Colonic mucosa (tissue), 4 donors: ENCODE measurements at places on chromosomes 3 and 15. TPM values are rescaled to one million over a fixed set of nuclear protein-coding genes. Genes with fewer than 3 reads are reported as not detected.

DNA sequence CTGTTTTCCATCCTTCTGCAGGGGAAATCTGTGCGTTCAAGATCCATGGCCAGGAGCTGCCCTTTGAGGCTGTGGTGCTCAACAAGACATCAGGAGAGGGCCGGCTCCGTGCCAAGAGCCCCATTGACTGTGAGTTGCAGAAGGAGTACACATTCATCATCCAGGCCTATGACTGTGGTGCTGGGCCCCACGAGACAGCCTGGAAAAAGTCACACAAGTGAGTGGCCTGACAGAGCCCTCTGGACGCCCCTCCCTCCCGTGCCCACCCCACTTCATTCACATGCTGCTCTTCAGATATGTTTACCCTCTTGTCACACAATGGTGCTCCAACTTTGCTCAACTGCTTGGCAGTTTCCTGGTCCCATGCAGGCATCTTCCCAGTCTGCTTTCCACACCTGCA lies 274.3 kb upstream of the TRIM42 start:
- no peak overlapping the region for H3K4me3 ChIP-seq
- DNase-seq = no peak
- no peaks in the 10 kb centered on the region for H3K36me3 ChIP-seq
- no peaks in the 10 kb centered on the region for H3K4me1 ChIP-seq
- no peaks in the 10 kb centered on the region for H3K27me3 ChIP-seq
- H3K27ac ChIP-seq = no peak overlapping the region

- H3K36me3 ChIP-seq = no peaks in the 10 kb centered on the region
- peaks cover 16% of the 10 kb centered on the region for H3K4me1 ChIP-seq
- H3K4me3 ChIP-seq = peak overlapping the region; percentile 88
- no peaks in the 10 kb centered on the region for H3K27me3 ChIP-seq
- H3K27ac ChIP-seq = peak overlapping the region; percentile 24
These were observed 3.0 kb downstream of the KLF13 start for GRCh38 chr15:31329640-31330010.

- DNase-seq = no peak
- H3K27ac ChIP-seq = no peak overlapping the region
- no peaks in the 10 kb centered on the region for H3K36me3 ChIP-seq
- no peak overlapping the region for H3K4me3 ChIP-seq
- no peaks in the 10 kb centered on the region for H3K27me3 ChIP-seq
These were observed 226.7 kb downstream of the ZMAT3 start for GRCh38 chr3:178844916-178845315.

DNA sequence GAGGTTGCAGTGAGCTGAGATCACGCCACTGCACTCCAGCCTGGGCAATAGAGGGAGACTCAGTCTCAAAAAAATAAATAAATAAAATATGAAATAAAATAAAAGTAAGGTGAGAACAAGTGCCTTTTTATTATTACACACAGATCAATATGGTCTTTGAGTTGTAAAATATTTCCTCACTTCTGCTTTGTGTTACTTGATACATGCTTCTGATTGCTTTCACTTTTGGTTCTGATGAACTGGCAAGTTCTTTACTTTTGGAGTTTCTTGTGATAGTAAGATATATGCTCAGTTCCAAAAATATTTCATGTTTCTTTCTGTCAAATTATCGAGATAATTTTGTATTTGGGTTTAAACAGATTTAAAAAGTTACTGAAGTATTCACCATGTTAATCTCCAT lies 16.6 kb upstream of the GYG1 start:
- DNase-seq = no peak
- H3K27ac ChIP-seq = no peak overlapping the region
- H3K36me3 ChIP-seq = no peaks in the 10 kb centered on the region
- H3K27me3 ChIP-seq = no peaks in the 10 kb centered on the region
- H3K4me3 ChIP-seq = no peak overlapping the region

- no peak overlapping the region for H3K4me3 ChIP-seq
- no peaks in the 10 kb centered on the region for H3K27me3 ChIP-seq
- no peaks in the 10 kb centered on the region for H3K36me3 ChIP-seq
- H3K4me1 ChIP-seq = no peaks in the 10 kb centered on the region
- H3K27ac ChIP-seq = no peak overlapping the region
- no peak for DNase-seq
These were observed 332.9 kb downstream of the ROBO2 start for GRCh38 chr3:77372634-77373346.

GRCh38 chr3:30135190-30135589 lies 471.2 kb upstream of the TGFBR2 start:
- H3K27me3 ChIP-seq = no peaks in the 10 kb centered on the region
- no peaks in the 10 kb centered on the region for H3K4me1 ChIP-seq
- H3K27ac ChIP-seq = no peak overlapping the region
- H3K4me3 ChIP-seq = no peak overlapping the region
- DNase-seq = no peak

GRCh38 chr15:76514282-76514681 lies 177.7 kb downstream of the ISL2 start:
- H3K4me3 ChIP-seq = no peak overlapping the region
- H3K27me3 ChIP-seq = no peaks in the 10 kb centered on the region
- H3K36me3 ChIP-seq = no peaks in the 10 kb centered on the region
- no peaks in the 10 kb centered on the region for H3K4me1 ChIP-seq
- no peak for DNase-seq

- DNase-seq = no peak
- no peaks in the 10 kb centered on the region for H3K4me1 ChIP-seq
- no peak overlapping the region for H3K27ac ChIP-seq
- H3K27me3 ChIP-seq = no peaks in the 10 kb centered on the region
- no peaks in the 10 kb centered on the region for H3K36me3 ChIP-seq
These were observed 21.8 kb upstream of the TRH start for GRCh38 chr3:129952556-129953355.

DNA sequence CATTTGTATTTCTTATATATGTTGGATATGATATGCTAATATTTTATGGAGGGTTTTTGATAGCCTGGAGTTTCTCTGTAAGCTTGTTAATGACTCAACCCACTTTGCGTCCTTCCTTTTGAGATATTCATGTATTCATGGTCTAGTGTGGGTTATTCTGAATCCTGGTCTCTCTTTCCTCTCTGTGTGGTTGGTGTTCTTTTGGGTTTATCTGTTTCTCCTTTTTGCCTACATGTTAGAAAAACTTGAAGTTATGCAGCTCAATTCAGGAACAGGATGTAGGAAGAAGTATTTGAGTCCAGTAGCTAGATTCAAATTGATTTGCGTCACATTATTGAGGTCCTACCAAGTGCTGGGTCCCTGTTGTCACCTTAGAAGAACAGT lies 28.1 kb downstream of the CMTM7 start:
- no peak overlapping the region for H3K4me3 ChIP-seq
- no peak for DNase-seq
- H3K27ac ChIP-seq = peak overlapping the region; percentile 31
- no peaks in the 10 kb centered on the region for H3K36me3 ChIP-seq
- H3K27me3 ChIP-seq = no peaks in the 10 kb centered on the region

GRCh38 chr3:35544976-35545375 lies 94.3 kb upstream of the ARPP21 start:
- no peak for DNase-seq
- no peak overlapping the region for H3K27ac ChIP-seq
- no peaks in the 10 kb centered on the region for H3K36me3 ChIP-seq

GRCh38 chr3:152830245-152830644 lies 4.7 kb upstream of the P2RY1 start:
- H3K4me1 ChIP-seq = no peaks in the 10 kb centered on the region
- no peak overlapping the region for H3K27ac ChIP-seq
- no peaks in the 10 kb centered on the region for H3K27me3 ChIP-seq
- no peaks in the 10 kb centered on the region for H3K36me3 ChIP-seq
- DNase-seq = no peak

DNA sequence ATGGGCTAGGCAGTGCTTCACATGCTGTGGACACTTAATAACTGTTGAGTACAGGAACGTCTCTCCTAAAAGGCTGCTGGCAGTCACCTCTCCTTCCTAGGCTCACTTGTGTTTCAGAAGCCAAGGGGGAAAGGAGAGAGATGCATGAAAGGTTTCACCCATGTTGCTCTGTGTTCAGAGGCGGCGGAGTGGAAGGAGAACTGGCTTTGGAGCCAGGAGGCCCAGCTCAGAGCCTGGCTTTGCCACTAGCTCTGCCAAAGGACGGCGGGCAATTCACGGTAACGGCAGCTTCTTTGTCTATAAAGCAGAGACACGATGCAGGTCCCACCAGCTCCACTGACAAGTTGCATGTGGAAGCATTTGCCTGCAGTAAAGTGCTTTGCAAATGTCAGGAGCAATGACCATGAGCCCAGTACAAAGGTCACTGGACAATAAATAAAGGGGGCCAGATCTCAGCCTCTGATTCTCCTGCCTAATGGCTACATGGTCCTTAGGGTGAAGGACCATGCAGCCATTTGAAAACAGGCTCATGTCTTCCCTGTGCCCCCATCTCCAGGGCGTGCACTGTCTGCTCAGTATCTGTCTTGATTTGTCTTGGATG lies 171.7 kb upstream of the TLE3 start:
- H3K4me3 ChIP-seq = no peak overlapping the region
- H3K27ac ChIP-seq = no peak overlapping the region
- H3K27me3 ChIP-seq = no peaks in the 10 kb centered on the region
- no peaks in the 10 kb centered on the region for H3K36me3 ChIP-seq

DNA sequence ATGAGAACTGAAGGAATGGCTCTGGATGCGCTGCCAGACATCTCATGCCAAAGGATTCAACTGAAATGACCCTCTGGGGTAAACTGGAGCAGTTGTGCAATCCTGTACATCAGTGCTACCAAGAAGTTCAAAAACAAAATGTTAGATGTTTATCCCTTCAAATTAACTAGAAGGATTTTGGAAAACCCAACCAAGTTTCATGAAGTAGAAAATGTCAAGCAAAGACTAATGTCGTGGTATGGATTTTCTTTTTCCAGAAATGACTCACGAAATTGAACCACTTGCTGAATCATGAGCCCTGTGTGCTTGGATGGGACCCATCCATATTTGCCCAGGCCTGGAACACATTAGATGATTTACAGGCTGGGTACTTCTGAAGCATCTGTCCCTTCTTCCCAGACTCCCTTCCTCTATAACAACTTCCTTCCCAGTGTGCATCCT lies 101.6 kb downstream of the LRTM1 start:
- no peaks in the 10 kb centered on the region for H3K27me3 ChIP-seq
- H3K36me3 ChIP-seq = no peaks in the 10 kb centered on the region
- DNase-seq = no peak
- H3K27ac ChIP-seq = no peak overlapping the region
- no peaks in the 10 kb centered on the region for H3K4me1 ChIP-seq
- no peak overlapping the region for H3K4me3 ChIP-seq

- no peak overlapping the region for H3K4me3 ChIP-seq
- H3K4me1 ChIP-seq = no peaks in the 10 kb centered on the region
- no peaks in the 10 kb centered on the region for H3K36me3 ChIP-seq
- no peak overlapping the region for H3K27ac ChIP-seq
- DNase-seq = no peak
These were observed 42.4 kb upstream of the ETV5 start for GRCh38 chr3:186151077-186151971.

DNA sequence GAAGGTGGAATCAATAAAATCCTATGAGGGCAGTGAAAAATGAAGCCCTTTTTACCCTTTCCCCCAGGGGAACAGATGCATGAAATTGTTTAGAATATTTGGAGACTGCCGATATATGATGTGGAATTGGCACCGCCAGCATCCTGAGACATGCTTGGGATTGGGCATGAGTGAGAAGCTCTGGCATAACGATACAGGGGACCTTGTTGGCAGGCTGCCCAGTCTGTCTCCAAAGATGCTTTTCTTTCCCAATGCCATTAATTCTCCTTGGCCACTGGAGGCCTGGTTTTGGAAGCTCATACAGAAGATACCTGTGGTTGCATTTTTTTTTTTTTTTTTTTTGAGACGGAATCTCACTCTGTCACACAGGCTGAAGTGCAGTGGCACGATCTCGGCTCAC lies 800.6 kb upstream of the LMCD1 start:
- no peaks in the 10 kb centered on the region for H3K27me3 ChIP-seq
- no peak for DNase-seq
- no peak overlapping the region for H3K4me3 ChIP-seq
- H3K36me3 ChIP-seq = no peaks in the 10 kb centered on the region
- H3K27ac ChIP-seq = no peak overlapping the region
- H3K4me1 ChIP-seq = no peaks in the 10 kb centered on the region

- H3K27me3 ChIP-seq = no peaks in the 10 kb centered on the region
- H3K27ac ChIP-seq = no peak overlapping the region
- peaks cover 6% of the 10 kb centered on the region for H3K4me1 ChIP-seq
- no peak for DNase-seq
These were observed 1.5 kb downstream of the CRBN start for GRCh38 chr3:3177861-3178497.

DNA sequence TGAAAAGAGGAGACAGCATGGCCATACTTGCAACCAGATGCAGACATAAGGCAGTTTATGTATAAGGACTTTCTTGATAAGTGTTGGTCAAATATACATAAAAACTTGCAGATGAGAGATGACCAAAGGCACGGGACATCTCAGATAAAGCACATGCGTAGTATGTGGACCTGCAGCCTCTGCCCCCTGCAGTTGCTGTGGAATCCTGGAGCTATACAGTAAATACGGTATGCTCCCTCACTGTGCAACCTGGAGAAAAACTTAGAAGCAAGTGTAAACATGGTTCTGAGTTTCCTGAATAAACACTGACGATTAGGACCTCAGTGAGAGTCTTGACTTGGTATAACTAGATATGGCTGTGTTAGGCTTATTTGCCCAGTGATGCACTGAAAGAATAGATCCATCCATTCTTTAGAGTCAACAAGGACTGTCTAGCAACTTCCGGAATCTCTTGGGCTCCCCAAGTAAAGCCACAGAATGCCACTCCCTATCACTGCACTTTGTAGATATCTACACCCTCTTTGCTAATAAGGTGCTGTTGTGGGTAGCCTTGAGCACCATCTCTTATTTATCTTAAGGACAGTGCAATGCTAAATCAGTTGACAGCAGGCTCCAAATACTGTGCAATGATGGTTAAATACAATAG lies 40.2 kb downstream of the GJD2 start:
- no peaks in the 10 kb centered on the region for H3K27me3 ChIP-seq
- no peaks in the 10 kb centered on the region for H3K36me3 ChIP-seq
- H3K27ac ChIP-seq = no peak overlapping the region
- DNase-seq = no peak
- no peak overlapping the region for H3K4me3 ChIP-seq
- no peaks in the 10 kb centered on the region for H3K4me1 ChIP-seq

DNA sequence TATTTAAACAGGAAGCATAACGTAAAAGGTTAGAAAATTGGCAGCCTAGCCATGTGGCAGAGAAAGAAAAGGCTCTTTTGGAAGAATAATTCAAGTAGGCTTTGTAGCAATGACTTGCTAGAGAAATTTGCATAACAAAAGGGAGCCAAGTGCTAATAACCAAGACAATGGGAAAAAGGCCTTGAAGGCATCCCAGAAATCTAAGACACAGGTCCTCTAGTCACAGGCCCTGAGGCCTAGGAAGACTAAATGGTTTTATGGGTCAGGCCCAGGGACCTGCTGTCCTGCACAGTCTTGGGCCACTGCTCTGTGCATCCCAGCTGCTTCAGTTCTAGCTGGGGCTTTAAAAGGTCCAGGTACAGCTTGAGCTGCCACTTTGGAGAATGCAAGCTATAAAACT lies 78.5 kb downstream of the FGF7 start:
- H3K4me3 ChIP-seq = no peak overlapping the region
- H3K27ac ChIP-seq = no peak overlapping the region
- H3K27me3 ChIP-seq = no peaks in the 10 kb centered on the region
- no peak for DNase-seq

Gene GCSAM
- total RNA-seq = 0.16 TPM

Gene SLC12A1
- total RNA-seq = not detected

Gene UBA3
- 59.0 TPM for total RNA-seq

Gene WNT7A
- total RNA-seq = not detected

Gene DGKG
- 0.17 TPM for total RNA-seq

Gene RIOX2
- total RNA-seq = 21.9 TPM

Gene GRIP2
- total RNA-seq = 0.47 TPM

Gene UROC1
- total RNA-seq = not detected

Gene DPPA4
- 1.9 TPM for total RNA-seq
